RPMI8226 (cell line): ENCODE measurements at places on chromosomes 5 and 9.

- no peak for DNase-seq
These were observed 113.6 kb upstream of the TSLP start for GRCh38 chr5:110957934-110958333.

DNA sequence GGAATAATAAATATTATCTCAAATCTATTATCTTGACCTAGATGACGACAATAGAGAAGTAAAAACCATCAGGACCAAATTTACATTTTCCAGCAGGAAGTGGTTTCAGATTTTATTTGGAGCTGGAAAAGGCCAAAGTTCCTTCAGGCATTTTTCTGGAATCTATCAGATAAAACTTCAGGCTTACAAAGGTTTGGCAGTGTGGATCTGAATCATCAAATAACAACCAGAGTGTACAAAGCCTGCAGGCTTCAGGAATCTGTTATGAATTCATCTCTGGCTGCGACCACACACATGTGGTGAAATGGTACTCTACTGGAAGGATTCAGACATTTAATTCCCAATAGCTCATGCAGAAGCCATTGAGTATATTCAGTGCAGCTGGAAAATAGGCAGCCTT lies 726.4 kb upstream of the GRAMD2B start:
- DNase-seq: no peak

DNA sequence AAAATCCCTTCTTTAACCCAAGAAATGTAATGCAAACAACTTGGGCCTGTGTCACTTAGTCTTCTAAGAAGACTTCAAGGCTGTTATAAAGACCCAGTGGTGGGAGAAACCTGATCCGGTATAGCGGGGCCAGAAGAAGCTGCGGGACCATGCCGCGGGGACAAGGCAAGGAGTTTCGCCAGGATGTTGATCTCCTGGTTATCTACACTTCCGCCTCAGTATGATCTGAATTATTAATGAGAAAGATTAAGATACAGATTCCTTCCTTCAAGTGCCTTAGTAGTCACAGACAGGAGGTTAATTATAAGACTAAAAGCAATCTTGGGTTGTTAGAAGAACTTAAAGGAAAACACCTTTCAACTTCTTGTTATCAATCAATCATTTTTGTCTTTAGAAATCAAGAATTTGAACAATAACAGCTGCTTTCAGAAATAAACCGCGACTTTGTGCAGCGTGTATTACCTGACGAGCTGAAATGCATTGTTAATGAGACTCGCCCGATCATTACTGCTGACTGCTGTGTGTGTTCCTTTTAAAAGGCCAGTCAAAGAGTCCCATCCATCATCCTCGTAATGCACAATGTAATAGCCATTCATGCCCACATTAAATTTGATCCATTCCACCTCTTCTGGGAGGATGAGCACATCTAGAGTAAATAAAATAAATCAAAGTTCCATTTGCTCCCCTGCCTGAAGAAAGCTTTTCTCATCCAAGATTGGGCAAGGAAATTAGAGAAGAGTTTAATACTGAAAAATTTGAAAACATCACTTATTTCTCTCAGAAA lies 22.2 kb downstream of the ERAP1 start:
- no peak for DNase-seq

DNA sequence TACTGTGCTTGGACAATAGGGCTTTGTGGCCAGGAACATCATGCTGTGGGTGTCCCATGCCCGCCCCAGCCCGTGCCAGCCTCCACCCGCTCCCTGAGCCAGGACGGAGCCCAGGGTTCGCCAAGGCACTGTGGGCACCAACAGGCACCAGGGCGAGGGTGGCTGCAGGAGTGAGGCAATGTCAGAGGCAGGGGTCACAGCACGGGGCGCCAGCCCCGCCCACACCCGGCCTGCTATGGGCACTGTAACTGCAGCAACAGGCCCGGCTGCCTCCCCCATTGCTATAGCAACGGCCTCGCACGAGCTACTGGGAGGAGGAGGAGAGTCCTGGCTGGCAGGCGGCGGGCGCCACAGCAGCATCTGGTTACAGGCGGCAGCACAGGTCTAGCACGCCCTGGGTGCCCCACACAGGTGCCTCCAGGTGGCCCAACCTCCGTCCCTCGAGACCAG lies 2.5 kb downstream of the ABCA2 start:
- DNase-seq: peak; percentile 81

DNA sequence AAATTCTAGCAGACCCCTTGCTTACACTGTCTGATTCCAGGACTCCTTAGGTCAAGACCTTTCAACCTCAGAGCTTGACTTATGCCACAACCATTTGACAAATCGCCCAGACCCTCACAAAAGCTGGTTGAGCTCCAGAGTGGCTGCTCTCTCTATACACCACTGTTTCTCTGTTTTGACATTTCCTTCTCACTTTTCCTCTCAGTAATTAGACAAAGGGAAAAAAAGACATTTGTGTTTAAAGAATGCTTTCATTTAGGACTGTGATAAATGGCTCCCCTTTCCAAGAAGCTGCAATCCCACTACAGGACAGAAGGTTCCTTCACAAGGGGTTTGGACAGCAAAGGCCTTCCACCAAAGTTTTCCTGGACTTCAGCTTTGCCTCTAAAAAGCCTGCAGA lies 601.3 kb downstream of the NR2F1-AS1 start:
- no peak for DNase-seq

DNA sequence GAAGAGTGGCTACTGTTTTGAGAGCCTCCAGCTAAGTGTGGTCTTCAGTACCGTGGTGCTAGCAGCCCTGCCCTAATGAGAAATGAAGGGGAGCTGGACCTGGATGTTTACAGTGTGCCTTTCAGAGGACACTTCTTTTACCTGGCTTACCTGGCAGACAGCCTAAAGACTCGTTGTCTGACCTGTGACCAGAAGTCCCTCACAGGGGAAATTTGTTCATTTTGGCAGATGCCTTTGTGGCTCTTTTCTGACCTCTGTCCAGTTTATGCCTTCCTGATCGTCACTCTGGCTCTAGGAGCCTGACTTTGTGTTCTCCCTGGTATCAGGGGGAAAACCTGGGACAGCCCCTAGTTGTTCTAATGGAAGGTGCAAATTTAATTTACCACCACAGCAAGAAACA lies 475.1 kb downstream of the DMRTA1 start:
- DNase-seq: no peak

DNA sequence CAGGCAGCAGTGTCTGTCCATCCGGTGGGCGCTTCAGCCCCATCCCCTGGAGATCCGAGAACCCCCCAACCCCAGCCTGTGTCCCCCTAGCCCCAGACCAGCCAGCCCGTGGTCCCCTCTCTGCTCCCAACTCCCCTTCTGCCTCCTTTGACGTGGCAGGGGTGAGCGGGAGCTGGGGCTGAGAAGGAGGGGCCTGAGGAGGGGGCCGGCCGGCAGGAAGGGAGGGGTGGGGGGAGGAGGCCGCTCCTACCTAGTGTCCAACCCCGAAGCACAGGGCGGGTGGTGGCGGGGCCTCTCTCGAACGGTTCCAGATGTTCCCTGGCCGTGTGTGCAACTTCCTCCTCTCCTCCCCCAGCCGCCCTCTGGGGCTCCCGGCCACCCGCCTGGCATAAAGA lies 31.0 kb downstream of the GOLGA2 start:
- DNase-seq: peak; percentile 80

GRCh38 chr9:4168526-4168925 lies 131.3 kb downstream of the GLIS3 start:
- DNase-seq: no peak

DNA sequence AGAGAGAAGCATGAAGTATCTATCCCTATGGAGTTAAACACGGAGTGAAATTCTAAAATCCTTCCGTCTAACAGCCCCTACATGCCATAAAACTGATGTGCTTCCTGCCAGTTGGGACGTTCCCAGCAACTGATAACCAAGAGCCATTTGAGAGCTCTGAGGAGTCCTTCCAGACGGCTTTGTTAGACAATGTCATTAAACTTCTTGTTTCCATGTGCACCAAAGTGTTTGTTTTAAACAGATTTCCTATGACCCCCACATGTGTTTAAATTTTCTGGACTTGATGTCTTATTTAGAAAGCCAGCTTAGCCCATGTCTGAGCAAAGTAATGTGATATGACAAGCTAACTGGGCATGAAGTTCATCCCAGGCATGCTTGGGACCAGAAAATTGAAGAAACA lies 57.2 kb upstream of the LPAR1 start:
- no peak for DNase-seq

DNA sequence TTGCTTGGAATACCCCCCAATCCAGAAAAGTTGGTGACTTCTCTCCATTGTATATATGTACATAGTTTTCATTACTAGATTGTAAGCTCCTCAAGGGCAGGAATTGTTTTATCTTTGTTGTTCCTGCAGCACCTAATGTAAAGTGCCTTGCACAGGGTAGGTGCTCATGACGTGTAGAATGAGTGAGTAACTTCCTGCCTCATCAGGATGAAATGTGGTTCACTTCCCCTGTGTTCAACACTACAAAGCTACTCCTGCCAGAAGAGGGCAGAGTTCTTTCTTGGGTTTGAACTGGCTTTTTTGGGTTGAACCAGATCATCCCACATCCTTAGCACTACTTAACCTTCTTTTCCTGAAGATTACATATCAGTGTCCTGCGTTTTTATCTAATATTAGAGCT lies 23.9 kb downstream of the GTF3C4 start:
- DNase-seq: peak; percentile 32

DNA sequence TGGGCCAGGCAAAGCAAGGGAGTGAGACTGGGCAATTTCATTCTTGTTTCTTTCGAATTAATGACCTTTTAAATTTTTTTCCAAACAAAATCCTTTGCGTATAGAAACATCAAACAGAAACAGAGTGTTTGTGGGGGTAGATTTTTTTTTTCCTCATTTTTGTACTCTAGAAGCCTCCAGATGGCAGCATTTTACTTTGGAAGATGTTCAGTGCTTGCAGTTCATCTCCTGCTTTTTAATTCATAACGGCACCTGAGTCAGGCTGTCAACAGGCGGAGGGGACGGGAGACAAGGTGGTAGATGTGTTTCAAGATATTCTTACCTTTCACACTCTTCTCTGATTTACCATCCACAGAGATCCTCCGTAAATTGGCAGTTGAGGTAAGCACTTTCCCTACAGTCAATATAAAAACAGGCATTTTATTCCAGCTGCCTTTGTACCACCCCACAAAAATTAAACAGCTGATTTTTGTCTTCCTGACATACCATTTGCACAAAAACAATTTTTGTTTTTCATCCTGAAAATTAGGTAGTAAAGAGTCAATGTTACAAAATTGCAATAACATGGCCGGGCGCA lies 99.5 kb upstream of the FBXL17 start:
- DNase-seq: peak; percentile 56

DNA sequence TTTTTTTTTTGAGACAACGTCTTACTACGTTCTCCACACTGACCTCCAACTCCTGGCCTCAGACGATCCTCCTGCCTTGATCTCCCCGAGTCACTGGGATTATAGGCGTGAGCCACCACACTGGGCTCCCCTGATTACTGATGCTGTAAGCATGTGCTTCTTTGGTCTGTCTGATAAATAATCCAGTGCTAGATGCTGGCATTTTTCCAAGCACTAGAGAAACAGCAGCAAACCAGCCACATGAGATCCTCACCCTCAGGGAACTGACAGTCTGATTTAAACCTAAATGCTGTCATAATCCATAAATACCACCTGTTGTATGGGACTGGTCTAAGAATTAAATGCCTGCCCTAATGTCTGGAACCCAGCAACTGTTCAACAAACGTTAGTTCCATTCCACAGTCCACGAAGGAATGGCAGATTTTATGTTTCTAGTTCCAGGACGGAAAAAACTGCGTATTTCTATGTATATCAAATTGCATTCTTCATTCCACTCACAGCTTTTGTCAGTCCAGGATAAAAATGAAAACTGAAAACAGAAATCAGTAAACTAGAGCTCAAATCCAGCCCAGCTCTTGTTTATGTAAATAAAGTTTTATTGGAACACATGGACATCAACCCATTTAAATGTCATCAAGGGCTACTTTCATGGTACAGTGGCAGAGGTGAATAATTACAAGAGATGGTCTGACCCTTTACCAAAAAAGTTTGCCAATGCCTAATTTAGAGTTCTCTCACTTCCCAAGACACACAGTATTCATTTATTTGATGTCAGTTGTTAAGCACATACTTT lies 20.1 kb downstream of the SLC35D2 start:
- DNase-seq: no peak

GRCh38 chr9:935348-935965 lies 41.0 kb upstream of the DMRT3 start:
- no peak for DNase-seq

GRCh38 chr5:54150841-54151240 lies 159.5 kb downstream of the ARL15 start:
- DNase-seq: no peak

- peak; percentile 88 for DNase-seq
These were observed 112.4 kb downstream of the ANXA2R start for GRCh38 chr5:42927730-42928129.

- no peak for DNase-seq
These were observed 137.4 kb downstream of the DAB2IP start for GRCh38 chr9:121788686-121789366.

DNA sequence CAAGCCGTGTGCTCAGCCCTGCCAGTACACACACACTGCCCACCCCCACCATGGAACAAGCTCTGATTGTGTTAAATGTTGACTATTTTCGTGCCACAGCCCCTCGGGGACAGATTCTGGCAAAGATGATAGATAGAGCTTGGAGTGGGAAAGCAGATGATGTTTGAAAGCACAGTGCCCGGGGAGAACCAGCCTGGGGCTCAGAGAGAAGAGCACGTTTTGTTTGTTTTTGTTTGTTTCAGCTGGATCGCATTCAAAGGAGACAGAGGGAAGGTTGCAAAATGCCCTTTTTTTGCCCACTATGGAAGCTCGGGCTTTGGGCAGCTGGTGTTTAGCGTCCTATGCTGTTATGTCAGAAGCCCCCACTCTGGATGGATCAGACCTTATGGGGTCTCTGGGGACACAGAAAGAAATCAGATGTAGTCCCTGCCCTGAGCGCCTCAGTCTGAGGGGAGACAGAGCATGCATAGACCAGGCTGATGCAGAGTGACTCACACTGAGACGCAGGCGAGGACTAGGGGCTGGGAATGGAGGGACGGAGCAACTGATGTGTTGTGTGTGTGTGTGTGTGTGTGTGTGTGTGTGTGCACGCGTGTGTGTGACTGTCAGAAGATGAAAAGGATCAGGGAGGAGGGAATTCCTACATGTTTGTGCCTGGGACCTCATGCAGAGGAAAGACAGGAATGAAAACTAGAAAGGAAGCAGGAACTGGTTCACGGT lies 229.7 kb downstream of the MELK start:
- no peak for DNase-seq

- no peak for DNase-seq
These were observed 631 bp downstream of the B4GALT7 start for GRCh38 chr5:177600508-177601018.

- no peak for DNase-seq
These were observed 238.5 kb upstream of the FBXL7 start for GRCh38 chr5:15261269-15261995.

GRCh38 chr5:27571681-27572080 lies 533.3 kb upstream of the CDH9 start:
- no peak for DNase-seq
